Naive thymus-derived CD8-positive, alpha-beta T cell (primary cell): ENCODE measurements at places on chromosomes 3 and 15. TPM values are rescaled to one million over a fixed set of nuclear protein-coding genes. Genes with fewer than 3 reads are reported as not detected.

Gene NME9
- polyA plus RNA-seq, result 0.26 TPM

DNA sequence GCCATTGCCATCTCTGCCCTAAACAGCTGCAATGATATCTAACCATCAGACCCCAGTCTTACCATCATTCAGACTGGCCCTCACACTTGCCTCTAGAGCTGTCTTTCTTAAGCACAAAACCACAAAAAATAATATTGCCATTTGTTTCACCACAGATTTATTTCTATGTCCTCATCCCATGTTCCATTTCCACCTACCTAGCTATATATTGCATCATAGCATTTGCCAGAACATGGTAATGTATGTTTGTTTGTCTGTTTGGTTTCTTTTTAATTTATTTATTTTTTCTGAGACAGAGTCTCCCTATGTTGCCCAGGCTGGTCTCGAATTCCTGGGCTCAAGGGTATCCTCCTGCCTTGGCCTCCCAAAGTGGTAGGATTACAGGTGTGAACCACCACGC lies 18.5 kb upstream of the TUSC7 start:
- DNase-seq, result no peak
- H3K27me3 ChIP-seq, result no peaks in the 10 kb centered on the region
- no peaks in the 10 kb centered on the region for H3K36me3 ChIP-seq
- H3K27ac ChIP-seq, result no peak overlapping the region

- no peak overlapping the region for H3K4me3 ChIP-seq
- no peaks in the 10 kb centered on the region for H3K4me1 ChIP-seq
- no peak overlapping the region for H3K27ac ChIP-seq
- no peaks in the 10 kb centered on the region for H3K27me3 ChIP-seq
- no peak for DNase-seq
Measured at GRCh38 chr3:192174283-192174682, 553.1 kb downstream of the FGF12 start.

GRCh38 chr3:10601151-10601856 lies 95.9 kb upstream of the ATP2B2 start:
- DNase-seq, result no peak
- no peak overlapping the region for H3K4me3 ChIP-seq
- H3K4me1 ChIP-seq, result peaks cover 38% of the 10 kb centered on the region
- no peak overlapping the region for H3K27ac ChIP-seq
- H3K36me3 ChIP-seq, result no peaks in the 10 kb centered on the region
- peaks cover 37% of the 10 kb centered on the region for H3K27me3 ChIP-seq

GRCh38 chr15:72313448-72313840 lies 6.5 kb downstream of the CELF6 start:
- no peaks in the 10 kb centered on the region for H3K4me1 ChIP-seq
- H3K36me3 ChIP-seq, result no peaks in the 10 kb centered on the region
- H3K27me3 ChIP-seq, result no peaks in the 10 kb centered on the region
- H3K4me3 ChIP-seq, result no peak overlapping the region
- H3K27ac ChIP-seq, result no peak overlapping the region
- no peak for DNase-seq

DNA sequence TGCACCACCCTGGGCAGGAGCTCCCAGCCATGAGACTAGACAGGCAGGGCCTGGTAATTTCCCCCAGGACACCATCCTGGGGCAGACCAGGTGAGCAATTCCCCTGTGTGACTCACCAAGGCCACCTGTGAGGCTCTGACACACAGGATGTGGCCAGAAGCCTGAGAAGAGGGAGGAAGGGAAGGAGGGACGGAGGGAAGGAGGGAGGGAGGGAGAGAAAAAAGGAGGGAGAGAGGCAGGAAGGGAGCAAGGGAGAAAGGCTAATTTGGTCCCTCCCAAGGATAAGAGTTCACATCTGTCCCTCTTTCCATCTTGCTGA lies 25.9 kb downstream of the WNT7A start:
- H3K4me3 ChIP-seq, result no peak overlapping the region
- no peak for DNase-seq
- no peak overlapping the region for H3K27ac ChIP-seq
- H3K4me1 ChIP-seq, result peaks cover 8% of the 10 kb centered on the region
- H3K27me3 ChIP-seq, result no peaks in the 10 kb centered on the region

DNA sequence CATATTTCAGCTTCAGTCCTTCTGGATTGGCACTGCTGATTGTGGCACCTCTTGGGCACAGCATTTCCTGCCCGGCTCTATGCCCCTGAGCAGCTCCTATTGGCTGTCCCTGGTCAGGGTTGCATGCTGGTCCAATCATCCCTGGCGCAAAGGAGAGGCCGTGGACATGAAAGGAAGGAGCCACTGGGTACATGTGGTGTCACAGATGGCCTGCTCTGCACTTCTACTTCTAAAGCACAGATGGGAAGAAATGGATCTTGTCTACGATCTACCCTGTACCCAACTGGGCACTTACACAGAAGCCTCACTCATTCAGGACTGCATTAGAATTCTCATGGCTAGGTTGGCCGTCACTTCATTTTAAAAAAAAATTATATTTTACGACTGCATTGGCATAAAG lies 232.5 kb downstream of the SHQ1 start:
- H3K27me3 ChIP-seq, result peaks cover 3% of the 10 kb centered on the region
- no peak overlapping the region for H3K4me3 ChIP-seq
- no peak for DNase-seq
- no peak overlapping the region for H3K27ac ChIP-seq
- H3K4me1 ChIP-seq, result peaks cover 5% of the 10 kb centered on the region

GRCh38 chr3:100720426-100720825 lies 11.1 kb downstream of the TFG start:
- no peak overlapping the region for H3K27ac ChIP-seq
- H3K27me3 ChIP-seq, result no peaks in the 10 kb centered on the region
- peaks cover 84% of the 10 kb centered on the region for H3K36me3 ChIP-seq
- DNase-seq, result no peak
- H3K4me1 ChIP-seq, result peaks cover 30% of the 10 kb centered on the region
- no peak overlapping the region for H3K4me3 ChIP-seq

DNA sequence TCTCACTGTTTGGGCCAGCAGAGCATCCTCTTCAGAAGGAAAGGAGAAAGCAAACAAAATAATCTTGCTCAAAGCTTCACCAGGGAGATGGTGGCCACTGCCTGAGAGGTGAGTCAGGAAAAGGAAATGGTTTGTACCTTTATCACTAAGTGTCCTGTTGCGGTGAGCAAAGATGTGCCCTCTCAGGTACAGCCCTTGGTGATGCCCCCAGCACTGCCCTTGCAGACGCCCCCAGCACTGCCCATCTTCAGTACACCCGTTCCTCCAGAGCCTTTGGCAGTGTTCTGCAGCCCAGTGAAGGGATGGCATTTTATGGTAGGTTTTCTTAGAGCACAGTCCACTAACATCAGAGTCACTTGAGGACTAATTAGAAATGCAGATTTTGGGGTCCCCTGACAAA lies 92.3 kb downstream of the ZNF621 start:
- no peak for DNase-seq
- H3K36me3 ChIP-seq, result no peaks in the 10 kb centered on the region
- H3K4me3 ChIP-seq, result no peak overlapping the region
- H3K4me1 ChIP-seq, result peaks cover 9% of the 10 kb centered on the region

DNA sequence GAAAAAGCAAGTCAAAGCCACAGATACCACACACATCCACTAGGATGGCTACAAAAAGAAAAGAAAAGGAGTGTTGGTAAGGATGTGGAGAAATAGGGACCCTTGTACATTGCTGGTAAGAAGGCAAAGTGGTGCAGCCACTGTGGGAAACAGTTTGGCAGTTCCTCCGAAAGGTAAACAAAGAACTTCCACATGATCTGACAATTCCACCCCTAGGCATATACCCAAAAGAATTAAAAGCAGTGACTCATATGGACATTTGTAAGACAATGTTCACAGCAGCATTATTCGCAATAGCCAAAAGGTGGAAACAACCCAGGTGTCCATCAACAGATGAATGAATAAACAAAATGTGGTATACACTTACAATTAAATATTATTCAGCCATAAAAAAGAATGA lies 22.2 kb upstream of the GMPPB start:
- peaks cover 6% of the 10 kb centered on the region for H3K4me1 ChIP-seq
- H3K27ac ChIP-seq, result no peak overlapping the region
- H3K4me3 ChIP-seq, result no peak overlapping the region

- no peaks in the 10 kb centered on the region for H3K4me1 ChIP-seq
- no peak overlapping the region for H3K27ac ChIP-seq
- no peaks in the 10 kb centered on the region for H3K27me3 ChIP-seq
- H3K36me3 ChIP-seq, result no peaks in the 10 kb centered on the region
- no peak for DNase-seq
Measured at GRCh38 chr3:77563012-77563411, 523.1 kb downstream of the ROBO2 start.

DNA sequence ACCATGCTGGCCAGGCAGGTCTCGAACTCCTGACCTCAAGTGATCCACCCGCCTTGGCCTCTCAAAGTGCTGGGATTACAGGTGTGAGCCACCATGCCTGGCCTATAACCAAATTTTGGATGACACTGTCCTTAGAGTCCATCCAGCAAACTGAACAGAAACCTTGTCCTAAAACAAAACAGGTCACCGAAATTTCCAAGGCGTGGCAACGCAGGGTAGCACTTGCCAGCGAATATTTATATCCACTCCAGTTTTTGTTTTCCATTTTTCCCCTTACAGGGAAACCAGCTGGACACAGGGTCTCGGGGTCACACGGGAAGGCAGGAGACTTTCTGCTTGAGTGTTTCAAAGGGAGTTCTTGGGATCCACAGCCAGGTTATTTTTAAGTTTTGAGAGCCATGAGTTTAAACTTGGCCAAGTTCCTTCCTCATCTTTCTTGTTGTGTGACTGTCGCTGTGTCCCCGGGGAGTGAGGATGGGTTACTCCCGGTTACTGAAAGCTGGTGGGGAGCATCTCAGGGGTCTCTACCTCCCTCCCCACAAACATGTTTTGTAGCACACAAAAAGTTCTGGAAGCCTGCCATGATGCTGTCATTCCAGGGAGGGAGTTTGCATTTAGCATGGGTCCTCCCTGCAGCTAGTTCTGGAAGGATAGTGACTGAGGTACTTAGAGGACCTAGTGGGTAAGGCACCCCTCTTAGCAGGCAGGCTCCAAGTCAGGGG lies 12.6 kb downstream of the LIMD1 start:
- H3K27me3 ChIP-seq, result no peaks in the 10 kb centered on the region
- no peak overlapping the region for H3K27ac ChIP-seq
- H3K36me3 ChIP-seq, result no peaks in the 10 kb centered on the region
- no peak overlapping the region for H3K4me3 ChIP-seq
- no peak for DNase-seq
